ENCODE measurements at places on chromosomes 7 and 10.

- no peak for DNase-seq
These were observed 121.0 kb downstream of the NEURL1 start for GRCh38 chr10:103614306-103615158.

GRCh38 chr10:94131885-94132284, 138.2 kb downstream of the PLCE1 start:
- no peak for DNase-seq

- DNase-seq, result no peak
These were observed 130.1 kb downstream of the DNAJB6 start for GRCh38 chr7:157466867-157467261.

- DNase-seq, result peak; percentile 12
These were observed 155.7 kb upstream of the FGFR2 start for GRCh38 chr10:121753726-121754476.

GRCh38 chr10:85921789-85922188, 444.8 kb downstream of the GRID1 start:
- no peak for DNase-seq

GRCh38 chr10:10910634-10911033, 107.0 kb upstream of the CELF2 start:
- DNase-seq, result no peak

DNA sequence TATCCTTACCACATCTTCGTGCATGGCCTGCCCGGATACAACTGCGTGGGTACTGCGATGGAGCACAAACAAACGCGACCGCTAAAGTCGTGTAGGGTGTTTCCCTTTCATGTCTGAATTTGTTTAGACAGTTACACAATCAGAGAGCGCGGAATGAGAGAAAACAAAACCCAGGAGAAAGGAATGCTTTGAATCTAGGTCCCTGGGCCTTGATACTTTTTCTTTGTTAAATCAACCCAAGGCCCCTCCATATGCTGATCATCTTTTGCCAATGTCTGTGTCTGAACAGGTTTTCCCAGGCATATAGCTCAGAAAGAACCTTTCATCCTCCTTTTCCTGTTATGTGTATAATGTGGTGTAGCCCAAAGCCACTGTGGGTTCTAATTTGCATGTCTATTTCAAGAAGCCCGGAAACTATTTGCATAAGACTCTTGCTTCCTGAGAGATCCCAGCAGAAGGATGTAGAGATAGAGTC, 145.8 kb downstream of the FRMD4A start:
- peak; percentile 56 for DNase-seq

GRCh38 chr7:113321201-113321600, 202.8 kb upstream of the SMIM30 start:
- no peak for DNase-seq

DNA sequence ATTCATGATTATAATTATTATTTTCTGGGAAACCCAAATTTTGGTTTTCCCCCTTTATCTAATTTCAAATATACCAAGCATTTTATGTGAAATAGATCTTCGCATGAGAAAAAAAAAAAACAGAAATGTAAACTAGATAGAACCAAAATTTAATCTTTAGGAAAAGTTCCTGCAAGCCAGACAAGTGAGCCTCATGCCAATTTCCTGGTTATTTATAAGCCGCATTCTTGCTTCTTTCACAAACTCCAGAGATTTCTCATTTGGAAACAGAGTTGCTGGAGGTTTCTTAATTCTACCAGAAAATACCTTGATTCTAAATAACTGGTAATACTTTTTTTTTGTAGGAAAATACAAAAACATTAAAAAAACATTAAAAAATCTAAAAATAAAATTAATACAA, 690.4 kb upstream of the IGFBP3 start:
- no peak for DNase-seq

- no peak for DNase-seq
These were observed 461.4 kb downstream of the KCNMA1 start for GRCh38 chr10:77176232-77176631.

DNA sequence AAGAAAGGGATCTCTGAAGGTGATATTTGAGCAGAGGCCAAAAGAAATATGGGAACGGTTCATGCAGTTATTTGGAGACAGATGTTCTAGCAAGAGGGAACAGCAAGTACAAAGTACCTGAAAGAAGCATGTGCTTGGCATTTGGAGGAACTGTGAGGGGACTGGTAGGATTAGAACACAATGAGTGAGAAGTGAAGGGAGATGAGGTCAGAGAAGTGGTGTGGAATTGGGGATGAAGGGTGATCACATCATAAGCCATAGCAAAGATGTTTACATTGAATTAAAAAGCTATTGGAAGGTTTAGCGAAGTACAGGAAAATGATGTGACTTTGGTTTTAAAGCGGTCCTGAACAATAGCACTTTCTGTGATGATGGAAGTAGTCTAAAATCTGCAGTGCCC, 402.4 kb upstream of the LRGUK start:
- no peak for DNase-seq

GRCh38 chr7:142696456-142697179, 52.7 kb upstream of the PRSS1 start:
- no peak for DNase-seq

GRCh38 chr10:132647424-132647823, 109.8 kb downstream of the INPP5A start:
- DNase-seq, result no peak

DNA sequence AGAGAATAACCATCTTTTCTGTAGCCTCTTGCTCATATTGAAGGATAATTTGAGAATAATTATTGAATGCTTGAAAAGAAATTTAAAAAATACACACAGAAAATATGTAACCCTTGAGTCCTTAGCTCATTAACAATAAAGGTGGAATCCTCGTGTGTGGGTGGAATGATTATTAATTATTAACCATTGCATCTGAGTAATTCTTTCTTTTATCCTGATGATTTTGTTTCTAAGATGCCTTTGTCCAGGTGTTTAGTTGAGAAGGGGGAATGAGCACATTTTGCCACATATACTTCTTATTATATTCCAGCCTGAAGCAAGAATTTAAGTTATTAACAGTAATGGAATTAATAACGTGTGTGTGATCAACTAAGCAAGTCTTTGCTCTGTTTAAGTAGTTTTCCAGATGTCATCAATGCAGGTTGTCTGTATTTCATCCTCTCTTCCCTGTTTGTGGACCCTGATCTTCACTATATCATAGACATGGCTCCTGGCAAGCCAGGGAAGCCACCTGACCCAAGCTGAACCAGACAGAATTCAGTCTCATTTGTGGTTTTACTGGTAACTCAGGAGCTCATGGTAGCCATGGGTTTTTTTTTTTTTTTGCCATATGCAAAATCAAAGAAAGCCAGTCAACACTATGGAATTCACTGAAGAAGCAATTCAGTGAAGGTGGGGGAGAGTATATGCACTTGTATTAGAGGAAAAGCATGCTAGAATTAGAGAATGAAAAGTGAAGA, 144.3 kb downstream of the KIF20B start:
- DNase-seq, result no peak

DNA sequence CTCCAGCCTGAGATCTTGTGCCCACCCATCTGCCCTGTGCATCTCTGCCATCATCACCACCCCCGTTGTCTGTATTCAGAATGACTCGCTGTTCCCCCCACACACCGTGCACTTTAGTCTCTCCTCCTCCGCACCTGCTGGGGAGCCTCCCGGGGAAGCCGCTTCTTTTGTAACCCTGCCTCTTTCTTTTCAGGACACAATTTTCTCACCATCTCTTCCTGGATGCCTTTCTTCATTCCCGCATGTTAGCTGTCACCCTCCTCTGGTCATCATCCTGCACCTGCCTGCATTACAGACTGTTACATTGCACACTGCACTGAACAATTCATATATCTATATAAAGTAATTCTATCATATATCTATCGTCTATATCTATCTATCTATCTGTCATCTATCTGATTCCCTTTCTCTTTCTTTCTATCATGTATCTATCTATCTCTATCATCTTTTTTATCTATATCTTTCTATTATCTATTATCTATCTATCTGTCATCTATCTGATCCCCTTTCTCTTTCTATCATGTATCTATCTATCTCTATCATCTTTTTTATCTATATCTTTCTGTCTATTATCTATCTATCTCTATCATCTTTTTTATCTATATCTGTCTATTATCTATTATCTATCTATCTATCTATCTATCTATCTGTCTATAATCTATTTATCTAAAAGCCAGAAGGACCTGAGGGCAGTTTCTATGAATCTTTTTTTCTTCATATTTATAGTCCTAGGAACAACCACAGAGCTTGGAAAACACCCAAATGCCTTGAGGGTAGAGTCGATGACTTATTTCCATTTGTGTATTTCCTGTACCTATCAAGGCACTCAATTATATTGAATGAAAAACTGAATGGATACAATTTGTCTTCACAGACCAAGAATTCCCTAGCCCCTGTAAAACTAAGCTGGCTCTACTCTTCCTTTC, 642.5 kb downstream of the ACTR3B start:
- no peak for DNase-seq

GRCh38 chr7:96578606-96579005, 131.0 kb downstream of the SEM1 start:
- no peak for DNase-seq

DNA sequence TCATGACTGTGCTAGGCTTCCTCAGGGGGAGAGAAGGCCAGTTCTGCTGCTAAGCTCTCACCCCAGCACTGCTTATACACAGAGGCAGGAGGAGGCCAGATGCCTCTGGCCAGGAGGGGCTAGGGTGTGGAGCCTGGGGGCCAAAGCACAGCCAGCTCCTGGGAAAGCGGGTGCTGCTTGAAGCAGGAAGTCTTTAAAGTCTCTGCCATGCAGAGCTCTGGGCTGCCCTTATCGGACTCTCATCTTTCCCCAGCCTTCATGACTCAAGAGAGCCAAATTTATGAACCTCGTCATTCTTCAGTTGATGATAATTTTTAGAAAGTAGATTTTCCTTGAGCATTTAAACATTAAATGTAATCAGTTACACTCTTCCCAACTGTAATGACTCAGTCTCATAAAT, 11.2 kb upstream of the TSPAN14 start:
- DNase-seq, result no peak

GRCh38 chr10:71750124-71750841, 23.0 kb downstream of the VSIR start:
- no peak for DNase-seq

- DNase-seq, result no peak
These were observed 36.6 kb upstream of the CCAR1 start for GRCh38 chr10:68684413-68684812.

GRCh38 chr10:101155896-101156295, 24.8 kb downstream of the TLX1 start:
- no peak for DNase-seq

- no peak for DNase-seq
These were observed 181.3 kb downstream of the RPS24 start for GRCh38 chr10:78214955-78215354.

- no peak for DNase-seq
These were observed 146.2 kb downstream of the ICA1 start for GRCh38 chr7:8115547-8116402.

- no peak for DNase-seq
These were observed 163.9 kb downstream of the MAD1L1 start for GRCh38 chr7:2068693-2069471.

DNA sequence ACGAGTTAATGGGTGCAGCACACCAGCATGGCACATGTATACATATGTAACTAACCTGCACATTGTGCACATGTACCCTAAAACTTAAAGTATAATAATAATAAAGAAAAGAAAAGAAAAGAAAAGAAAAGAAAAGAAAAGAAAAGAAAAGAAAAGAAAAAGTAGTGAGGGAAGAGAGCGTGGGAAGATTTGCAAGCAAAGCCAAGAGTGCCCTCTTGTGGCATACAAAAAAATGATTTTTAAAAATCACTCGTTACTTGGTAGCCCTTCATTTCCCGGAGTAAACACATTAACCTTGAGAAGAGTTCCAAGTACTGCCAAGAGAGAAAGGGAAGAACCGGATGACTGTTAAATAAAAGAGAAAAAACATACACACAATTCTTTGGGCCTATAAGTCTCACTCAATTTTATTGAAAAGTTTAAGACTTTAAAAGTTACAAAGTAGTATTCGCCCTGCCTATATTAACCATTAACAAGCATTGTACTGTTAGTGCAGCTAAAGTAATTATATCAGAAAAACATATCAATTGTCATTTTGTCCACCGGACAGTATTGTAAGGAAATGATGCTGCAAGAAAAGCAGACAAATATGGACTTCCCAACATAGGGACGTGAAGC, 6.2 kb upstream of the CH25H start:
- no peak for DNase-seq

DNA sequence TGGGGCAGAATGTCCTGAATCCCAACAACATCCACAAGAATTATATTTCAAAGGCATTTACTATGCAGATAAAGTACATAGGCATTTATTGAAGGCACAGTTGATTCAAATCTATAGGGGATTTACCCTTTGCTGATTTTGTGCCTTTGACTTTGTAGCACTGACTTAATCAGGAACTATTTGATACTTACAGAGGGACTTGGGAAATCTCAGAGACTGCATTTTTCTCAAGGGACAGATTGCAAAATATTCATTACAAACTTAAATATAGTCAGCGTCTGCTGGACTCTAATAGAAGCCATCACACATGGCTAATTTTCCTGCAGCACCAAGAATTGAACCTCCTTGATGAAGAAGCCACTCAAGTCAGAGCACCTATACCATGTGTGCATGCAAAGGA, 44.9 kb downstream of the FAS start:
- no peak for DNase-seq

DNA sequence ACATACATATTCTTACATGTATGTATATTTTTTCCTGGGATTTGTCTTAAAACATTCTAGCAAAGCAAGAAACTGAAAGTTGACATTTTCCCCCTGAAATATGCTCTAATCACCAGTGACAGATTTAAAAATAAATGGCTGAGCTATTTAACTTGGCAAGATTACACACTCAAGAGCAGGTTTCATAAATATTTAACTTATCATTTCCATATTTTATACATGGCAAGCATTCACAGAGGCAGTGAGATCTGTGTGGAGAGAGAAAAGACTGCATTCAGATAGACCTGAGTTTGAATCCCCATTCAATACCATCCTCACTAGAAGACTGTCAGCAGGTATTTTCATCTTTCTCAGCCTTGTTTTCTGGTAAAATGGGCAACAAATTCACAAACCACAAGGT, 1043.0 kb downstream of the NRG3 start:
- DNase-seq, result no peak

DNA sequence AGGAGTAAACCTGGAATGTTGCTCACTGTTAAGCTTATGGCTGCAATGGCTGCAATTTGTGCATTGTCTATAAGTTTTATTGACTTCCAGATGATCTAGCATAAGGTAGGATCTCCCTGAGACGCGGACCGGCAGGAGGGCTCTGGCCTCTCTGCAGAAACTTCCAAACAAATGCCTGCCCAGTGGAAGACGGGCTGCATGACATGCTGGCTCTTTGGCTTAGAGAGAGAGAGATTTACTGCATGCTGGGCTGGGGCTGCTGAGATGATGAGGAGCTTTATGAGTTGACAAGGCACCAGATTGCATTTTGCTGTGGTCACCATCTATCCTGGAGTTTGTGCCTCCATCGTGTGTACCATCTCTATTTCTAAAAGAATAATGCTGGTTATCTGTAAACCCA, 193.2 kb downstream of the GALNT17 start:
- no peak for DNase-seq

- no peak for DNase-seq
These were observed 217.1 kb downstream of the PRPF18 start for GRCh38 chr10:13803566-13804554.

GRCh38 chr7:56537952-56538351, 421.7 kb upstream of the NUPR2 start:
- DNase-seq, result no peak

Measured in stimulated activated CD4-positive, alpha-beta T cell treated with anti-CD3 and anti-CD28 coated beads, Interleukin-4, amount 100 ng/mL, for 24 hours (primary cell).